ENCODE measurements at places on chromosomes 11 and 22. TPM values are rescaled to one million over a fixed set of nuclear protein-coding genes. Genes with fewer than 3 reads are reported as not detected.
A peak's percentile ranks its signal among the peaks of the same experiment; 100 is the strongest.

GRCh38 chr11:64204464-64204989, 2.0 kb upstream of the FERMT3 start:
- DNase-seq = peak; percentile 99

IGSF22 gene
- 1.8 TPM for total RNA-seq

DNA sequence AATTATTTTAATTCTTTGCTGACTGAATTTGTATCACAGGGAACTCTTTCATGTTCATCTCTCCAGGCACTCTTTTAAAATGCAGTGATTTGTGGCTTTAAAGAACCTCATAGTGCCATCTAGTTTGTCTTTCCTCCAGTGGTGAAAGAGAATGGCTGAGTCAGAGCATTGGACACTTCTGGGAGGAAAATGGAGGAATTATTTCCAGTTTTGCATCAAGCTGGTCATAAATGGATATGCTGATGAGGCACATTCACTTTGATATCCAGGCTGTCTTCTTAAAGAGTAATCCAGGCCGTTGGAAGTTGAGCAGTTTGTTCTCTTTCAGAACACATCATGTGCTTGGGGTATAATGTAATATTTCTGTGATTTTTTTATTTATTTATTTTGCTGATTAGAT, 273.7 kb downstream of the DDX10 start:
- DNase-seq = no peak

DNA sequence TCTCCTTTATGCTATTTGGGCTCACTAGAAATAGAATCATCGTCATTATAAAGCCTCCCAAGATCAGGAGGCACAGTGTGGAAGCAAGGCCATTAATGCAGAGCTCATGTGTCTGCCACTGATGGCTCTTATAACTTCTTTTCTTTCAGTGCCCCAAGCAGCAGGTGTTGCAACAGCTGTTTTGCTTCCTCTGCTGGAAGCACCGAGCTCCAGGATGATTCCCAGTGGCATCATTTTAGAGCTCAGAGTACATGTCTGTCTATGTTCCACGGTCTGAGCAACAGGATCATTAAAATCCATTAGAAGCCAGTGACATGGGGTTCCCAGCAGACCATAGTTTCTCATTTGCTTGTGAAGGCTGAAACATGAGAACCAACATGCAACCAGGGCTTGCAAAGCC, 803.0 kb upstream of the FAT3 start:
- DNase-seq = no peak

- DNase-seq = no peak
Observed at GRCh38 chr11:34313099-34313517, 44.7 kb downstream of the ABTB2 start.

TOB2 gene
- 26.6 TPM for total RNA-seq

SLC37A2 gene
- total RNA-seq = 0.23 TPM

MRGPRF gene
- 0.05 TPM for total RNA-seq

GRCh38 chr22:21861264-21861848, 6.1 kb downstream of the MAPK1 start:
- DNase-seq = no peak

ZDHHC5 gene
- total RNA-seq = 63.0 TPM

UPK3A gene
- total RNA-seq = 6.0 TPM
